ENCODE measurements at places on chromosomes 2 and 18.

- H3K27me3 ChIP-seq, result peaks cover 13% of the 10 kb centered on the region
- no peaks in the 10 kb centered on the region for H3K4me1 ChIP-seq
- no peak for DNase-seq
- H3K27ac ChIP-seq, result no peak overlapping the region
- H3K36me3 ChIP-seq, result no peaks in the 10 kb centered on the region
Measured at GRCh38 chr2:176766005-176766404, 446.6 kb upstream of the HNRNPA3 start.

DNA sequence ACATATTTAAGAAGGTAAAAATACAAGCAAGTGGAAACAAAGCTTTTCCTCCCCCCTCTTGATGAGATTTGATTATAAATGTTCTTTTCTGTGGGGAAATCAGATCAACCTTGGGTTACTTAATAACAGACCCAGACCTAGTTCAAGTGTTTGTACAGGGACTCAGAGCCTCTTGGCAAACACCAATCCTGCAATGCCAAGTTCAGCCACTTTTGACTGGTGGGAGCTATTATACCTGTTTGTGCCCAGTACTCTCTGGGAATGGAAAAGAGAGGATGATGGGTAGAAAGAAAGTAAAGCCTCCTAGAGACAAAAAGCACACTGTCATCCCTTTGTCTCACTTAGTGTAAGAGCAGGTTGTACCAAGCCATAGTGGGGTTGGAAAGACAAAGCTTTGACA, 63.8 kb upstream of the EPHA4 start:
- H3K4me1 ChIP-seq, result no peaks in the 10 kb centered on the region
- H3K36me3 ChIP-seq, result no peaks in the 10 kb centered on the region
- DNase-seq, result no peak
- H3K4me3 ChIP-seq, result no peak overlapping the region

- DNase-seq, result no peak
- H3K27me3 ChIP-seq, result peaks cover 5% of the 10 kb centered on the region
- H3K27ac ChIP-seq, result no peak overlapping the region
- H3K36me3 ChIP-seq, result no peaks in the 10 kb centered on the region
Measured at GRCh38 chr18:8586941-8587340, 22.3 kb upstream of the RAB12 start.

GRCh38 chr2:181440919-181441318, 16.3 kb upstream of the ITGA4 start:
- no peak overlapping the region for H3K27ac ChIP-seq
- no peaks in the 10 kb centered on the region for H3K27me3 ChIP-seq
- DNase-seq, result no peak
- H3K4me3 ChIP-seq, result no peak overlapping the region

- no peak for DNase-seq
- H3K36me3 ChIP-seq, result peaks cover 36% of the 10 kb centered on the region
- H3K4me3 ChIP-seq, result no peak overlapping the region
Measured at GRCh38 chr18:9293948-9294347, 40.6 kb upstream of the TWSG1 start.

GRCh38 chr2:147223119-147223518, 621.7 kb upstream of the ACVR2A start:
- no peak overlapping the region for H3K4me3 ChIP-seq
- no peaks in the 10 kb centered on the region for H3K4me1 ChIP-seq
- H3K36me3 ChIP-seq, result no peaks in the 10 kb centered on the region
- H3K27me3 ChIP-seq, result no peaks in the 10 kb centered on the region

DNA sequence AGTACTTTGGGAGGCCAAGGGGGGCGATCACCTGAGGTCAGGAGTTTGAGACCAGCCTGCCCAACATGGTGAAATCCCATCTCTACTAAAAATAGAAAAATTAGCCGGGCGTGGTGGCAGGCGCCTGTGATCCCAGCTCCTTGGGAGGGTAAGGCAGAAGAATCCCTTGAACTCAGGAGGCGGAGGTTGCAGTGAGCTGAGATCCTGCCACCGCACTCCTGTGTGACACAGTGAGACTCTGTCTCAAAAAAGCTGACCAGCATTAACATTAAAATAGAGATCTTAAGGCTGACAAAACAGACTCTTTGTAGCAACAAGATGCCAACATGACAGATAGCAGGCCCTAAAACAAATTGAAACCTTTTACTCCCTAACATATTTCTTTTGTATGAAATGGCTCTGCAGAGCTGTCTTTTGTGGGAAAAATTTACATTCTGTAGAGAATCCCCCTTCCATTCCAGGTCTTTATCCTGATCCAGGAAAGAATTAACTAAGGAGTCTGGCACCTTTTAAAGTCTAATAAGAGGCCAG, 213.9 kb downstream of the RAB3GAP1 start:
- H3K36me3 ChIP-seq, result peaks cover 14% of the 10 kb centered on the region
- H3K4me1 ChIP-seq, result no peaks in the 10 kb centered on the region
- DNase-seq, result no peak
- no peak overlapping the region for H3K27ac ChIP-seq
- H3K27me3 ChIP-seq, result no peaks in the 10 kb centered on the region
- no peak overlapping the region for H3K4me3 ChIP-seq

GRCh38 chr2:58923869-58924268, 682.7 kb upstream of the FANCL start:
- H3K36me3 ChIP-seq, result no peaks in the 10 kb centered on the region
- H3K27ac ChIP-seq, result no peak overlapping the region
- H3K4me3 ChIP-seq, result no peak overlapping the region
- peaks cover 2% of the 10 kb centered on the region for H3K27me3 ChIP-seq
- H3K4me1 ChIP-seq, result no peaks in the 10 kb centered on the region

DNA sequence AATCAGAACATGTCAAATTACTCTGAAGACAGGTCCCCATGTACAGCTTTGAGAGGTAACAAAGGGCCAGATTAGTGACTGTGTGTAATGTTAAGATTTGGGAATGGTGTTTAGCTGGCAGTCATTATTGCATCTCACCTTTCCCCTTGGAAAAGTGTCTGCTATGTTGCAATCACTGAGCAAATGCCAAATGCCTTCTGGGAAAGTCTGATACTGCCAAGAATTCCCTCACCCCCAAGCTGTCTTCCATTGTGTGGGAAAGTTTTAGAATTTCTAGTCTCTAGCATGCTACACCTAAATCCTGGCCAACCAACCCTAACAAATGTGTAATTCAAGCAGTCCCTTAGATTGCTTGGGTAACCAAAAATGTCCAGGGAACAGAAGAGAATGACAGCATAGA, 13.6 kb upstream of the PELI1 start:
- no peaks in the 10 kb centered on the region for H3K36me3 ChIP-seq
- H3K4me1 ChIP-seq, result no peaks in the 10 kb centered on the region
- no peak for DNase-seq
